ENCODE measurements at places on chromosomes 7 and 10.

- no peak for DNase-seq
Observed at GRCh38 chr7:17486835-17487234, 188.4 kb downstream of the AHR start.

GRCh38 chr7:145543242-145543641, 573.4 kb upstream of the CNTNAP2 start:
- DNase-seq, result no peak

DNA sequence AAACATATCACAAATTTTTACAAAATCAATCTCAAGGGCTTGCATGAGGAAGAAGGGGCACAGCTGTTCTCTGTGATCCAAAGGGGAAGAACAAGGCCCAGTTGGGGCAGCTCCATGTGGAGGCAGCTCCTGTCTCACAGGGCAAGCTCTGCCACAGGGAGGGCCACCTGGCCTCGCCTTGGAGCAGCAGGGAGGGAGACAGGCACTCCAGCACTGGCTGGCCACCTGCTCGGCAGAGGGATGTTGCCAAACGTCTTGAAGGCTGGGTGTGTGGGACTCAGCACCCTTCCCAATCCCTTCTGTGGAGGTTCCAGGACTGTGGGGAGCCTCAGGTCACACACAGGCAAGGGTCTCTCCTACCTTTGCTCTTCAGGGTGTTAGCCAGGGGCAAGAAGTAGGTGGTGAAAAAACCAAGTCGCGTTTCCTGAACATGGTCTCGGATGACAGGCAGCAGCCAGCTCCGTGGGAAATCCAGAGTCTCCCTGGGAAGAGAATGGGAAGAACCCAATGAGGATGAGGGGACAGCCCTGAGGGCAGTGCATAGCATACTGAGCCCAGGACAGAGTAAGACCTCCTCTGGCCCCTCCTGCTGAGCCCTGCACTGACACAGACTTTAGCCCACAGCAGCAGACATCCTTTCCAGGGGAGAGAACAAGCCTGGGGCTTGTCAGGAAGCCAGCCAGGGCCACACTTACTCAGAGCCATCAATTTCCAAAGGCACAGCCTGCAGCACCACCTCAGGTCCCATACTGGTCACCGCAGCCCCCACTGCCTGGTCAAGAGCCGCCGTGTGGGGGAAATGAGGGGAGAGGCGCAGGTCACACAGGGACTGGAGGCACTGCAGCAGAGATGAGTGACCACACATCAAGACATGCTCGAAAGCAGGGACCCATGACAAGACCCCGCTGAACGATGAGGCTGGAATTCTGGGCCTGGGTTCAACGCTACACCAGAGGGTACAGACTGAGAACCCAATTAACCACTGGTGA, 21.9 kb downstream of the RRP12 start:
- DNase-seq, result no peak

- DNase-seq, result no peak
Observed at GRCh38 chr7:116231543-116231942, 21.2 kb downstream of the TES start.

DNA sequence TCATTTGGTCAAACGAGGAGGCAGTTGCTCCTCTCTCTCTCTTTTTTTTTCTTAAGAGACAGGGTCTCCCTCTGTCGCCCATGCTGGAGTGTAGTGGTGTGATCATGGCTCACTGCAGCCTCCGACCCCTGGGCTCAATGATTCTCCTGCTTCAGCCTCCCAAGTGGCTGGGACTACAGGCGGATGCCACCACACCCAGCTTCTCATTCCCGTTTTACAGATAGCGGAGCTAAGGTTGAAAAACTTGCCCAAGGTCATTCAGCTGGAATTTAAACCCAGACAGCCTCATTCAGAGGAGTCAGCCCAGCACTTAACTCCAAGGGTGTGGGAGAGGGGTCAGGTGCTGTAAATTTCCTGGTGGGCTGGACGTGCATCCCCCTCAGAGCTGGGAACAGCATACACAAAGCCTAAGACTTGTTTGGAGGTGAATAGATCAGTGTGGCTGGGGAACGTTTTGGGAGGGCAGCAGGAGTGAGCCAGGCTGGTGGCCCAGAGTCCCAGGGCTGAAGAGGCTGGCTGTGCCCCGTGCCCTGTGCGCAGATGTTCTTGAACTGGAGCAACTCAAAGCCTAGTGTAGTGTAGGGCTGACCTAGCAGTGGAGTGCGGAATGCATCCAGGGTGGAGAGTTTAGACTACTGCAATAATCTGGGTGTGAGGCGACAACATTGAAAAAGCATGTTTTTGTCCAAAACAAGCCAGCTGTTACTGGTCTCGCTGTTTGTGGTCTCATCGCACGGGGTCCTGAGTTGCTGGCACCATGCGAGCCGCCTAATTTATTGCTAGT, 2.3 kb downstream of the HTRA1 start:
- DNase-seq, result no peak

DNA sequence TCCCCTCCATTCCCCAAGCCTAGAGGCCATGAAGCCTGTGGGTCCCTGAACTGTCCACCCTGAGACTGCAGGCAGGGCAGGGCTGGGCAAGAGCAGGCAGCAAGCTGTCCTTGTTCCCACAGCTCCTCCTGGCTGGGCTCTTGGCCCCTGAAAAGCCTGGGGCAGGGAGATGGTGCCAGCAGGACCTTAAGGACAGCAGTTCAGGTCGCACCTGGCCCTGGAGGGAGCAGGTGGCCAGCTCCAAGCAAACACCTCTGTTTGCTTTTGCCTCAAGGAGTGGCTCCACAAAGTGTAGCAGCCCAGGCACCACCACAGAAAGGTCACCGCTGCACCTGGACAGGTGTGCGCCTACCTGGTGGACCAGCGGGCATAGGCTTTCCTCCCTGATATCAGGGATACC, 5.2 kb downstream of the RET start:
- no peak for DNase-seq

GRCh38 chr10:3700531-3701076, 84.4 kb downstream of the KLF6 start:
- no peak for DNase-seq

DNA sequence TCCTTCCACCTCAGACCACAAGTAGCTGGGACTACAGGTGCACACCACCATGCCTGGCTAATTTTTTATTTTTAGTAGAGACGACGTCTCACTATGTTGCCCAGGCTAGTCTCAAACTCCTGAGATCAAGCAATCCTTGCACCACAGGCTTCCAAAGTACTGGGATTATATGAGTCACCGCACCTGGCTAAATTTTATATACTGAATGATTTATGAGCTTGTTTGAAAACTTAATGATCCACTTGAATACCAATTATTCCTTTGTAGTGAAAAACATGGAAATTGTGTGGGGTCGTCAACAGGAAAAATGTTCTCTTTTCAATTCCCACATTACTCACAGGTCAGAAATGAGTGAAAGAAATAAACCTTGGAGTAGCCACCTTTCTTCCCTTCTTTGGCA, 31.3 kb downstream of the RAPGEF5 start:
- no peak for DNase-seq

All from GM03348 (cell line).